ENCODE measurements at places on chromosomes 3 and 15.

DNA sequence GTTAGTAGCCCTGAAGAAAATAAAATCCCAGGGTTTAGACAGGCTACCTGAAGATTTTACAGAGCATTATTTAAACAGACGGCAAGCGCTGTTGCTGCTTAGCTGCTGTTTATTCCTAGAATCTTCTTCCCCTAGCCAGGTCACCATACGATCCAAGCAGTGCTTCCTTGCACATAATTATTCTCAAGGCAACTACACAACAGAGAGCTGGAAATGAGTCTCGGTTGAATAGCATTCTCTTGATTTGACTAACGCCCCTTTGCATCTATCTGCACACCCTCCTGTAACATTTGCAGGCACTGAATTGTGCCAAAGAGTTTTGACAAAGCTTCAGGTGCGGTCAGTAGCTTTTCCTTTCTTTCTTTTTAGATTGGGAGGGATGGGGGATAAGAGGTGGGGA, 564.4 kb downstream of the TBL1XR1 start:
- DNase-seq: no peak

GRCh38 chr3:46673151-46674030, 20.1 kb downstream of the ALS2CL start:
- DNase-seq: no peak

DNA sequence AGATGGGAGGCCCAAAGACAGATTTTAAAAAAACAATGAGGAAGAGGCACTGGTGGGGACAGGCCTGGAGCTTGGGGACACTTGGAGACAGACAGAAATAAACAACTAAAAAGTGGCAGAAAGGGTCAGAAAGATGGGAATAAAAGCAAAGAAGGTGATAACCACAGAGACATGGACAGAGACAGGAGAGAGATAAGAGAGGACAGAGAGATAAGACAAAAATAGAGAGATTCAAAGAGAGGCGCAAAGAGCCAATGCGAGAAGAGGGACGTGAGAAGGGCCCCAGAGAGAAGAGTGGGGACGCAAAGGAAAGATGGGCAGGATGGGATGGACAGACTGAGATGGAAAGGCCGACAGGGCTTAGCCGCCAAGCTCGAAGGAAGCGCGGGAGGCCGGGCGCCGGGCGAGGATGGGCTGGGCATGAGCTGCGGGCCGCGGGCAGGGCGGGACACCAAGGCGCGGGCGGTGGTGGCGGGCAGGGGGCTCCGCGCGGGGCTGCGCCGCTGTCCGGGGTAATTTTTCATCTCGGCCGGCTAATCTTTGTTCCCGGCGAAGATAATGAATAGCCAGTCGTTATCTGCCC, 3.1 kb upstream of the GATA2 start:
- no peak for DNase-seq

- no peak for DNase-seq
These were observed 42.9 kb downstream of the PLCH1 start for GRCh38 chr3:155701882-155702465.

- DNase-seq: no peak
These were observed 50.5 kb upstream of the ARHGEF3 start for GRCh38 chr3:56851966-56852884.

- DNase-seq: no peak
These were observed 133.7 kb downstream of the CHCHD6 start for GRCh38 chr3:126837773-126838172.

GRCh38 chr3:20064796-20065564, 24.7 kb downstream of the KAT2B start:
- no peak for DNase-seq

GRCh38 chr3:128745742-128746141, 19.8 kb downstream of the RAB7A start:
- DNase-seq: no peak

GRCh38 chr3:107925851-107926250, 165.0 kb downstream of the CD47 start:
- no peak for DNase-seq

GRCh38 chr3:99439892-99440291, 198.5 kb upstream of the COL8A1 start:
- DNase-seq: no peak

GRCh38 chr3:141346839-141347238, 21.5 kb upstream of the ZBTB38 start:
- no peak for DNase-seq

DNA sequence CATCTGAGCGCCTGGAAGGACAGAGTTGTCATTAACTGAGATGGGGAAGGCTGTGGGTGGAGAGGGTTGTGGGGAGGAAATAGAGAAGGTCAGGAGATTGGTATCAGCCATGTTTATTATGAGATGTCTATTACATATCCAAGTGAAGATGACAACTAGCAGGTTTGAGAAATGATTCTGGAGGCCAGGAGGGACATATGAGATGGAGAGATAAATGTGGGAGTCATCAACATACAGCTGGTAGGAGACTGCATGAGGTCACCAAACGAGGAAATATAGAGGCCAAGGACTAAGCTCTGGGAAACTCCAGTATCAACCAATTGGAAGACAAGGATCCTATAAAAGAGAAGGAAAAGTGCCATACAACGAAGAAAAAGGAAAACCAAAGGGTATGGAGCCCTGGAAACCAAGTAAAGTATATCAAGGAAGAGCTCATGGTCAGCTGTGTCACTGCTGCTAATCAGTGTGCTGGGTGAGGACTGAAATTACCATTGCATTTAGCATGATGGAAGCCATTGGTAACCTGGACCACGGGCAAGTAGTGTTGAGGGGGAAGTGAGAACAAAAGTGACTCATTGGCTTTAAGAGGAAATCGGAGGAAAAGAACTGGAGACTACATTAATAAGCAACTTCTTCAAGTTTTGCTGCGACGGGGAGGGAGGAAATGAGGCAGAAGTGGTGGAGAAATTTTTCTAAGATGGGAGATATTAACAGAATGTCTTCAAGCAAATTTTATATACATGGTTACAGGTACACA, 14.0 kb upstream of the UACA start:
- DNase-seq: no peak

DNA sequence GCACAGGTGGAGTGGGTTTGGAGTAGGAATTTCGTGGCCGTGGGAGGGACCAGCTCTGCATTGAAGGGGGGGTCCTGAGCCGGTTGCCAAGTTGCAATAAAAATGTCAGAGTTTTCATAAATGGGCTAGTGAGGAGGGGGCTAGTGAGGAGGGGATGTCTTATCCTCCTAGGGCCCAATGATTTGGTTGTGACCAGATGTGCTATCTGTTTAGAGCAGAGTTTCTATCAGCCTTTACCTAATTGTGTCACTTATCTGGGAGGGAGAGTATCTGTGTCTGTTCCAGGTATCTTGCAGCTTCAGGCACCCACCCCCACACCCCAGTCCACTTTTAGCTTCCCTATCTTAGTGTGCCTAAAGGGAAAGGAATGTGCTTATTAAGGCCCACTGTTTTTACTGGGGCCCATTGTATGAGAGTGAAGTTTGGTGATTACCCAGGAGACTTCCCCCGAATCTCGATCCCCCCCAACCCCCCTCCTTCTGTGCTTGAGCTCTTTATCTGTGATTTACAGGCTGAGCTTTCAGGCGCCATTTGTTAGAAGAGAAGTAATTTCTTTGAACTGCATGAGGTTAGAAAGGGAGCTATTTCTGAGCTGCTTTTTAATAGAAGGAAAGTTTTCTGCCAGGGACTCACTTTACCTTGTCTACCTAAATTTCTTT, 42.6 kb downstream of the PPCDC start:
- DNase-seq: no peak

Measured in activated CD8-positive, alpha-beta memory T cell treated with anti-CD3 and anti-CD28 coated beads for 4 hours (primary cell).